ENCODE measurements at places on chromosomes 2 and 18.

DNA sequence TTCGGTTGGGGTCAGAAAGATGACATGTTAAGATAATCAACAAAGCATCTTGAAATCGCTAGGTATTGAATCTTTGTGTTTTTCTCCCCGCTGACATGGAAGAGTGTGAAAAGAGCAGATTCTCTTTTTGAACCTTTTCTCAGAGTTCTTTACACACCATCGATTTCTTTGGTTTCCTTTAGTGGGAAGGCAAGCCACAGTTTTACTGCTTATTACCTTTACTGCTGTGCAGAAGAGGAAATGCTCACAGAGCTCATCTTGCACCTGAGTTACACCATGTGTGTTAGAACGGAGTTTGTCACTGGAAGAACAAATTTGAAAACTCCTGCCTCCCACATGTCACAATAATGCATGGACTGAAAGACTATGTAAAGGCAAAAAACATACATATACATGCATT is 45.3 kb upstream of the PDK1 start:
- no peak for DNase-seq

- no peak for DNase-seq
These were observed 586.8 kb upstream of the CNTNAP5 start for GRCh38 chr2:123438251-123438650.

DNA sequence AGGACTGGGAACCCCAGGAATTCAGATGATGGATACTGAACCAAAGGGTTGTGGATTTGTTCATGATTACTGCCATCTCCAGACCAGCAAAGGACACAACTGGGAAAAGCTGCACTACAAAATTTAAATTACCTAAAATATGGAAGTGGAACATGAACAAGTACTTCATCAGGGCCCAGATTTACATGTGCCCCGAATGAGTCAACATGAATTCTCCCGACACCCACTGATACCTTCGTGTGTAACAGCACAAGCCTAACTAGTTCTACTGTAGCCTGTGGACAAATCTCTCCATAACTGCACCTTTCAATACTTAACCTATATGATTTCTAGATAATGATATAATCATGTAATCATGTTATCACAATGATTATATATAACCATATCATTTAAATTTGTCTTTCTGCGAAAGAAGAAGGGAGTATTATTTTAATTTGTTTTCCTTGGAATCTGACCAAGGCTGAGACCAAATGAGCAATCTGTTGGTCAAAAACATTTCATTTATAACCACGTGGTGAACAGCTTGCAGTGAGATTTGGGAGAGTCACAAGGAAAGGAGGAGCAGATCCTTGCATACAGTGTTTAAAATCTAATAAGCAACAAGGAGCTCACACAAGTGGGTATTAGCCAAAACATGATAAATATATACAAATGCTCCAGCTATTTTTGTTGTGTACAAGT is 70.5 kb downstream of the CACNB4 start:
- no peak for DNase-seq

- DNase-seq: no peak
These were observed 155.4 kb upstream of the FHL2 start for GRCh38 chr2:105554235-105554634.

- DNase-seq: no peak
These were observed 38.2 kb downstream of the AOX1 start for GRCh38 chr2:200624026-200624425.

DNA sequence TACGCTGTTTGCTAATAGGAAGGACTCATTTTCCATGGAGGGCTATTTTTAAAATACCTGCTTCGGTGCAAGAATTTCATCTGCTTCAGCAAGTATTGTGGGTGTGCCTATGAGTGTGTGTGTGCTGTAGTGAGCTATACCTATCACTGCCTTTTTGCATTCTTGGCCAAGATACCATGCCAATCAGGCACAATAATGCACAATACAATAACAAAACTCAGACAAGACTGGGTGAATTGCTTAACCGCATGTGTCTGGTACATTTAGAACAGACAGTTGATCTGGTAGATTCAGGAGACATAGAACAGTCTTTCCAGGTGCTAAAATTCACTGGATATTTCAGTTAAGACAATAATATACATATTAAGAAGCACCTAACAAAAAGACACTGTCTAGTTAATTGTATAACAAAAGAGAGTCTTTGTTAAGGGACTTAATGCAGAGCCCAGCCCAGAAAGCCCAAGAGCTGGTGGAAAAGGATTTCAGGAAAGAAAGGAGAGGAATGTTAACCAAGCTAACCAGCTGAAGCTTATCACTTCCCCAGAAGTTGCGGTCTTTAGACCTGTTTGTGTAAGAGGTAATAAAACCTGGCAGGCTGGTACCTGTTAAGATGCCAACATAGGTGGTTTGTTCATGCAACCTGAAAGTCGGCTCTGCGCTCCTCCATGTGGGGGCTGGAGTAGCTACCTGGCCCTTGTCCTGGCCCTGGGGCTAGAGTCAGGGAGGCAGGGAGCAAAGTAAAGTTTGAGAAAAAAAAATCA is 153.3 kb upstream of the RBMS1 start:
- DNase-seq: no peak

DNA sequence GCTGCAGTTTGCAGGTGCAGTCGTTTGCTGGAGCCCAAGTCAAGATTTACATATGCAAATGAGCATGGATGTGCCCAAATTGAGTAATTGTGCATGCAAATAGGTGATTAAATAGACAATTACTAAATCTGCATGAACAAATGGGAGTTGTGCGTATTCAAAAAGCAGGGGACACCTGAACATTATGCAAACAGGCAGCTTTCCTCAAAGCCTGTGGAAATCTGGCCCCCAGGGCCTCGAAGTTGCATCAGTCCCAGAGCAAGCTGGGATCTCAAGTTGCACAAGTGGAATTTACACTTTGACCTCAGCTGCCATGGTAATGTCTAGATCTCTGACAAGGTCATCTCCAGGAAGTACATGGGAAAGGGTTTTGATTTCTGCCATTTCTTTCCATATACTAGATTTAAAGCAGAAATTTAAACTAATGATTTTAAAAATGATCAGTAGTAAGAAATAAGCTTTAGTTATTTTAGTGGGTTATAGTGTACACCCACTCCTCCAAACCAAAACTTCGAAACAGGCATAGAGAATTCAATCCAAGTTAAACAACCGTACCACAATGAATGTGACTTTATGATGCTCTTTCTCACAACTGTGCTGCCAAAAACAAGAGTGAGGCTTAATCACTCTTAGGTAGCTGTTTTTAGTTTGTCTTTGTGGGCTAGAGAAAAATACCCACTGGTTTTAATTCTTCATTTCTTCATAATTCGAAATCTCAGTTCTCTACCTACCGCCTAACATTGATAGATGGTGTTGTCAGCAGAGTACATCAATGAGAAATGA is 110.7 kb downstream of the RND3 start:
- no peak for DNase-seq

DNA sequence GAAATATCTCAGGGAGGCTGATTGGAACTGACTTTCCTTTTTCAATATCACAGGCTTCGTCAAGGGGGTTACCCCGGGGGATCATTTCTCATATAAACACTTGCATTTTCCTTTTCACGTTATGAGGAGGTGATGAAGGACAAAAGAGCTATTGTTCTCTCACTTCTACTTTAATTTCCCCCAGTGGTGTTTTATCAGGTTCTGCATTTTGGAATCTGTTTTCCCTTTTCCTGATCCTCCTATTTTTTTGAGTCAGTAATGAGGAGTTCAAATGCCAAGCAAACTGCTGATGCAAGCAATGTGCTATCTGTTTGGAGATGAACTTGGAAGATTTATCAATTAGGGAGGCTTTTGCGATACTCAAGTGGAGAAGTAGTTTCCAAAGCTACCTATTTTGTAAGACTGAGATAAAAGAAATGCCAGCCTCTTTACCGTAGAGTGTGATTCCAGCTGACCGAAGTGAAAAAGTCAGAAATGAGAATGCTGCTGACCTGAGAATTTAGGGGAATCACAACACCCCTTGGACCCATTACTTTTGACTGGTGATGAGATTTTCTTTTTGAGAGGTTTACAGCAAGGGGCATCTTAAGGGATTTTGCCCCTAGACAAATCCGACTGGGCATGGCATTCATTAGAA is 556.0 kb downstream of the RNF144A start:
- no peak for DNase-seq

DNA sequence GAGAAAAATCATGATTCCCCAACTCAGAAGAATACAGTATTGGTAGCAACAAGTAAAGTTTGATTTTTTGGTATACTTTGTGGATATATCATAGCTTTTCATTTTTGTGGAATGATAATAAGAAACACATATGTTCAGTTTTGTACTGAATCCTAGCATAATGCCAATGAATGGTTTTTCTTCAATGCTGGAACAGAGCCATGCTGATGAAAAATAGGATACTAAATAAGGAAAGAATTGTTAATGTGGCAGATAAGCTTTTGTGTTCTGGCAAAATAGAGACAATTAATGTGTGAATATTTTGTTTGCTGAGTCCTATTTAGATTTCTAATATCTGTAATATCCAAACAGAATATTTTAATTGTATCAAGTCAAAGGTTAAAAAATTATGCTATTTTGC is 21.9 kb downstream of the CD28 start:
- DNase-seq: no peak

- no peak for DNase-seq
These were observed 91.8 kb upstream of the CRACDL start for GRCh38 chr2:99027856-99028255.

DNA sequence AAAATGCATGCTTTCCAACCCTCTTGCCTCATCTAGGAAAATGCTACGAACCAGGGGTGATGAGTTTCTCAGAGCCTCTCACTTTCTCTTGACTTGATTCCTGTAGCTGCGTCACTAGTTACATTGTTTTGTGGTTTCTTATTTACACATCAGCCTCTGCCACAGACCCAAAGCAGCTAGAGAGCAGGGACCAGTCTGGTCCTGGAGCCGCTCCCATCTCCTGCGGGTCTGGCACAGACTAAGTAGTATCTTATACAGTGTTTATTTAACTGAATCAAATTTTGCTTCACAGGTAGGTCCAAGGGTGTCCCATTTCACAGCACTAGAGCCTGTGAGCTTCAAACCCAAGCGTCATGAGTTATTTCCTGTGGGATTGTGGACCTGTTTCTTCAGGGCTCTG is 310.5 kb downstream of the MYCN start:
- DNase-seq: no peak

GRCh38 chr18:66638856-66639629 is 35.2 kb upstream of the CDH19 start:
- DNase-seq: no peak

- DNase-seq: no peak
These were observed 143.3 kb upstream of the TACR1 start for GRCh38 chr2:75342504-75343175.

GRCh38 chr2:234823877-234824376 is 127.9 kb upstream of the SH3BP4 start:
- no peak for DNase-seq

- peak; percentile 70 for DNase-seq
These were observed 28.0 kb downstream of the PNO1 start for GRCh38 chr2:68185541-68186164.

DNA sequence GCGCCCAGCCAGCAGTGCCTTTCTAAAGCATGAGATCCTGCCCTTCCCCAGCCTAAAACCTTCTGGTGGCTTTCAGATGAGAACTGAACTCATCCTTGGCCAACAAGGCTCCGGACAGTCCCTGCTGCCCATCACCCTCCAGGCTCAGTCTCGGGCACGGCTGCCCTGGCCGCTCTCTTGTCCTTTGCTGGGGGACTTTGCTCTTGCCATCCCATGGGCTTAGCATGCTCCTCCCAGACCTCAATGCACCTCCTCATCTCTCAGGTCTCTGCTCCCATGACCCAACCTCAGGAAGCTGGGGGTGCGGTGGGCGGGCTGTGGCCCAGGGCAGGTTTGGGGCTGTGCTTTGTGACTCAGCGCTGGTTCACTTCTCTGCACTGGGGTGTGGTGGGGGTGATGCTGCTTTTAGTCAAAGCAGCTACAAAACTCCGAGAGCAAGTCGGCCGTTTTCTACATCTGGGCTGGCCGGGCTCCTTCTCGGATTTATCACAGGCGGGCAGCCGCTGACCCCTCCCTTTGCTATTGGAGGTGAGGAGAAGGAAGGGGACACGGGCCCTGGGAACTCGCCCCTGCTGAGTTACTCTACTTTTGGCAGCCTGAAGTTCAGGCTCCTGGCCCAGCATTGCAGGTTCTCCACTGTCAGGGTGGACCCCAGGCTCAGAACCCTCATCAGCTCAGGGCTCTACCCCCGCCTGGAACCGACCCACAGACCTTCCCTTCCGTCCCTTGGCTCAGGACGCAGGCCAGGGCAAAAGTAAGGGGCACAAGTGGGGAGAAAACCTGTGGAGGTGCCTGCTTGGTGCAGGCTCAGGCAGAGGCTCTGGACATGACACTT is 90.6 kb upstream of the TAF1B start:
- DNase-seq: peak; percentile 86

- no peak for DNase-seq
These were observed 223.7 kb downstream of the ANKRD30B start for GRCh38 chr18:14971461-14972185.

- DNase-seq: peak; percentile 86
These were observed at the start of gene EIF2AK2 for GRCh38 chr2:37156857-37157714. TSS of gene EIF2AK2 (minus strand) at chr2:37156980. CDS start at chr2:37147806, 9,174 bp downstream.

GRCh38 chr2:70715071-70715985 is 52.7 kb downstream of the ADD2 start:
- no peak for DNase-seq

DNA sequence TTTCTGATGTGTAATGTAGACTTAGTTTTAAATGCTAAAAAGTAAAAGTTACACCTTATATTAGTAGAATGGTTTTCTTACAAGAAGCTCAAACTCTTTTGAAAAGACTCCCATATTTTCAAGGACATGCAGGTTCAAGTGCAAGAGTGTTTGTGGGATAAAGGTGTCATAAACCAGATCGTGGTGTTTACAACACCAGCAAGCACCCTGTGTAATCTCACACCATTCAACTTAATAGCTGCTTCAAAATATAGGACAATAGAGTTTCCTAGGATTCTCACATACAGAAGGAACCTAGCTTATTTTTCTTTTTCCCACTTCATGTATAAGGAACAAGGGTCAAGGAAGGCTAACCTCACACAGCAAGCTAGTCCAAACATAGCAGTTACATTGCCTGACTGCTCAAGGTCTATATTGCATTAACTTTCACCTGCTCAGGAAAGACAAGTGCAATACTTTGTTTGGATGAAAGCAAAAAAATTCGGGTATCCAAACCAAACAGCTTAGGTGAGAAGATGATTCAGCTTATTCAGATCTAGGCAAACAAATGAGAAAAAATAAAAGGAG is 172.3 kb downstream of the IKZF2 start:
- DNase-seq: no peak

DNA sequence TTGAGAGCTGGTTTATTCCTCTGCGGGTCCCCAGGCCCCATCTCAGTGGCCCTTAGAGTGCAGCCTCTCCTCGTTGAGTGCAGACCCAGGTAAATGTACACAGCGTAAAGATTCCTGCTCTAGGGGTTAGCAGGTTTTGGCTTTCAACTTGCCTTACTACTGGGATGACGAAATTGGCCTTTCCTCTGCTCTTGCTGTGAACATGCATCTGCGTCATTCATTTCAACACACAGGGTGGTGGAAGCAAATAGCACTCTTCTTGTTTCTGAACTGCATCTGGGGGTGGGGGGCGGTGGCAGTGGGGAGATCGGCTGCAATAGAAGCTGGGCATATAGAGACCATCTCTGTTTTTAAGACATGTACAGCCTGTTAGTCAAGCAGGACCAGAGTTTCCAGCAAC is 16.5 kb upstream of the SLC16A14 start:
- DNase-seq: no peak

- no peak for DNase-seq
These were observed 65.4 kb downstream of the DIS3L2 start for GRCh38 chr2:232026910-232027309.
